ENCODE measurements at places on chromosomes 2 and 18.

GRCh38 chr2:101961338-101962191 is 30.2 kb upstream of the IL1R2 start:
- no peak for DNase-seq

DNA sequence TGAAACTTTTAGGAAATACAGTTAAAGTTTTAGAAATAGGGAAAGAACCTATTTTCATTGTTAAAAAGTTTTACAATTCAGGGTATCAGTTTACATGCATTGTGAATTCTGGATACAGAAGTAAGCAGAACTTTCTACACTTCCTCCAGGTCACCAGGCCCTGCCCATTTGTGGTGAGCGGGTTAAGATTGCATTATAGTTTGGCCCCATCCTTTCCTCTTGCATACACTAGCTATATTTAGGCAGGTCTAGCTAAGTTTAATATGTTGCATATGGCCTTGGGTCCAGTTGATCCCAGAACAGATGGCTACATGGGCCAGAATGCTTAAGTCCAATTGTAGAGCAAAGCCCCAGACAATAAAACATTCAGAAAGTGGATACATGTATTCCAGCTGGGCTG is 4.8 kb downstream of the VWA3B start:
- no peak for DNase-seq

DNA sequence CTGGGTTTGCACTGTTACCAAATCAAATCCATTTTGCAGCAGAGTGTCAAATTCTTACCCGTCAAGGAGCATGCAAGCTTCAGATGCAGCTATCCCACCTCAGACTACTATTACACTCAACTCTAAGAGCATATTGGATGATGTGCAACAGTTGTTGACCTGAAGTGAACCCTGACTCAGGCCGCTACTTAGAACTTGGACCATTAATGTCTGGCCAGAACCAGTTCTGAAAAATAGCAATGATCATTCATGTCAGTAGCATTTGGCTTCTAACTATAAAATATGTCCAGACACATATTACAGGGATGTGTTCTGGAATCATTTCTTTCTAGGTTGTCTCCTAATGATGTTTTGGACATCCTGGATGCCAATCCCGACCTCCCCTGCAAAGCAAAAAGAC is 135.5 kb upstream of the PKDCC start:
- DNase-seq, result no peak

GRCh38 chr2:118940486-118941120 is 1.4 kb upstream of the MARCO start:
- DNase-seq, result no peak

GRCh38 chr18:79136742-79137141 is 67.5 kb downstream of the ATP9B start:
- no peak for DNase-seq

DNA sequence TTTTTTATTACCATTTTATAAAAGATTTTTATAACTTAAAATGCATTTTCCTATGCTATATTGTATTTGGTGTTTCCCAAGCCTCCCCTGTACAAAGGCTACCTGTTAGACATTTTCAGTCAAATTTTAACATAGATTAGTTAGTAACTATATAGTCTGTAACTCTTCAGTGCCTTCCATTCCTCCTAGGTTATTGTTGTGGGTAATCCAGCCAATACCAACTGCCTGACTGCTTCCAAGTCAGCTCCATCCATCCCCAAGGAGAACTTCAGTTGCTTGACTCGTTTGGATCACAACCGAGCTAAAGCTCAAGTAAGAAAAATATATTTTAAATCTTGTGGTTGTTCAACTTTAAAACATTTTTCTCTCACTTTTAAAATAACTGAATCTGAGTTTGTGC is 10.2 kb downstream of the MDH1 start:
- no peak for DNase-seq

- no peak for DNase-seq
Observed at GRCh38 chr2:163657281-163657656, 78.5 kb downstream of the FIGN start.

GRCh38 chr18:54878159-54878622 is 49.9 kb downstream of the RAB27B start:
- no peak for DNase-seq

- no peak for DNase-seq
Observed at GRCh38 chr2:119306196-119306590, 60.4 kb downstream of the C2orf76 start.

GRCh38 chr2:241469746-241470145 is 38.6 kb downstream of the STK25 start:
- no peak for DNase-seq

- DNase-seq, result no peak
Observed at GRCh38 chr2:111105926-111106325, 14.8 kb upstream of the BCL2L11 start.

DNA sequence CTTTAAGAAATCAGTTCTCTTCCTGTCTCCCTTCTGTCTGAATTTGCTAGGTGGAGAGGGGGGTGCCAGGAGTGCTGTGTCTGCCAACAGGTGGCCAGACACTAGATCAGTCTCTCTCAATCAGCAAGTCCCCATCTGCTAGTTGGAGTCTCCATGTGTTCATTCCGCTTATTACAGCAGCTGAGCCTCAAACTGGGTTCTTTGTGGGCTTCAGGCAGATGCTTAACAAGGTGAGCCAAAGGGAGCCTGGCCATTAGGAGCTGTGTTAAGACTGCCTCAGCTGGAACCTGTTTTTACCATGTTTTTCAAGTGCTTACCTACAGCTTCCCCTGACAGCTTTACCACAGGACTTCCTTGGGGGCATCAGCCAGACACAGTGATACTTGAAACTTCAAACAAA is 401.9 kb downstream of the LRP1B start:
- no peak for DNase-seq
